Left lobe of liver (tissue), 2 donors: ENCODE measurements at places on chromosomes 12 and 14. TPM values are rescaled to one million over a fixed set of nuclear protein-coding genes. Genes with fewer than 3 reads are reported as not detected.

VRTN gene
- 0.08 TPM for total RNA-seq

RPS26 gene
- 31.2 TPM for total RNA-seq

CD69 gene
- total RNA-seq = 0.53 TPM

POTEG gene
- total RNA-seq = not detected

COX8C gene
- total RNA-seq = not detected
